ENCODE measurements at places on chromosomes 2 and 18. TPM values are rescaled to one million over a fixed set of nuclear protein-coding genes. Genes with fewer than 3 reads are reported as not detected.

Gene BIRC6
- 456 TPM for total RNA-seq

Gene COBLL1
- 13.8 TPM for total RNA-seq

Gene FAP
- 1.3 TPM for total RNA-seq

Gene ACKR3
- 12.5 TPM for total RNA-seq

Gene LHCGR
- not detected for total RNA-seq

Data from parietal lobe (tissue), 2 donors.